Thoracic aorta (tissue), 2 donors: ENCODE measurements at places on chromosomes 7 and 10. TPM values are rescaled to one million over a fixed set of nuclear protein-coding genes. Genes with fewer than 3 reads are reported as not detected.

Gene C7orf57
- total RNA-seq: not detected

Gene ABCA13
- total RNA-seq: not detected

Gene AGR3
- total RNA-seq: not detected

Gene FAM221A
- total RNA-seq: 2.6 TPM

Gene ZP3
- 1.6 TPM for total RNA-seq

Gene SNCG
- total RNA-seq: 167 TPM

Gene DNAJC2
- 41.3 TPM for total RNA-seq

Gene CPA2
- total RNA-seq: 0.41 TPM

Gene CELF2
- total RNA-seq: 69.0 TPM
